ENCODE measurements at places on chromosomes 1 and 21.

- DNase-seq = peak; percentile 47
Measured at GRCh38 chr1:199242147-199242546, 603.3 kb downstream of the PTPRC start.

- no peak for DNase-seq
Measured at GRCh38 chr1:2049718-2050431, at the start of gene PRKCZ. Gene PRKCZ, plus strand, starts transcription at chr1:2050411. Its CDS starts 220 bp downstream, at chr1:2050631.

GRCh38 chr1:110768605-110769004, 93.9 kb upstream of the KCNA3 start:
- no peak for DNase-seq

DNA sequence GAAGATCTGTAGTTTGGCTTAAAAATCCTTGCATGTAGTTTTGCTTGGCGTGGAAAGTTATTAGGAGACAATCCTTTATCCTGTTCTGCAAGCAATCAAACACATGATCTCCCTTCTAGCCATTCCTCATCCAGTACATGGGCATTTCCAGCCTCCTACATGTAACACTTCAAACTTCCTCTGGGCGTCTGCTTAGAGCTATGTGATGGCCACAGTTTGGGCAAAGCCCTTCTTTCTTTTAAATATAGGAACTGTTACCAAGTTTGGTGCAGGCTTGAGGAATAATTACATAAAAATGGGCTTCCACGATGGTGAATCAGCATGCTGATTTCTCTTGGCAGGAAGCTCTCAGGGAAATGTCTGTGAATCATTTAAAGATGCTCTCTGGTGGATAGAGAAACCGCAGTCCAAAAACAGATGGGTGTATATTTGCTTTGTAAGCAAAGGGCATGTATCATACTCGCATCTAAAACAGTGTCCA, 176.9 kb upstream of the FMN2 start:
- DNase-seq = no peak

- DNase-seq = no peak
Measured at GRCh38 chr1:16922466-16922865, 735 bp downstream of the CROCC start.

GRCh38 chr1:18573170-18573569, 57.5 kb upstream of the PAX7 start:
- peak; percentile 51 for DNase-seq

DNA sequence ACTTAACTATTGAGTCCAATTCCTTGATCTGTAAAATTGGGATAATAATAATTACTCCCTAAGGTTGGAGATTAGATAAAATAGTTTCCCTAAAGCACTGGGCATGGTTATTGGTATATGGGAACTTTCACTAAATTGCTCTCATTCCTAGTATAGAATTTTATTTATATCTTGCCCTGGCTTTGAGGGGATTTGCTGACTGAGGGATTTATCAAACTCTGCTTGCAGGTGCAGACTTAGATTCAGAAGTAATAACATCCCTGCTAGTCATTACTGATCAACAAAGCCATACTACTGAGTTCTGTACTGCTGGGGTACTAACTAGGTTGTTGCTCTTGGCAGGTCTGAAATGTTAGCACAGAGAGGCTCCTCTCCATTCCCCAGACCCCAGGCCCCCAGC, 41.9 kb downstream of the CASQ2 start:
- DNase-seq = no peak

DNA sequence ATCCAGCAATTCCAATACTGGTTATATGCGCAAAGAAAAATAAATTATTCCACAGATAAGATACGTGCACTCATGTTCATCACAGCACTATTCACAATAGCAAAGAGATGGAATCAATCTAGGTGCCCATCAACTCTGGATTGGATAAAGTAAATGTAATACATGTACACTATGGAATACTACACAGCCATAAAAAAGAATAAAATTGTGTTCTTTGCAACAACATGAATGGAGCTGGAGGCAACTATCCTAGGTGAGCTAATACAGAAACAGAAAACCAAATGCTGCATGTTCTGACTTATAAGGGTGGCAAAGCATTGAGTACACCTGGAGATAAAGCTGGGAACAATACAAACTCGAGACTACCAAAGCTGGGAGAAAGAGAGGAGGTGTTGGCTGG, 787.3 kb downstream of the KCNT2 start:
- no peak for DNase-seq

- DNase-seq = peak; percentile 99
Measured at GRCh38 chr1:2233997-2234761, 6.1 kb downstream of the SKI start.

- DNase-seq = peak; percentile 62
Measured at GRCh38 chr1:152141971-152142584, 16.9 kb downstream of the RPTN start.

GRCh38 chr1:244322791-244323521, 128.8 kb downstream of the ADSS2 start:
- peak; percentile 91 for DNase-seq

DNA sequence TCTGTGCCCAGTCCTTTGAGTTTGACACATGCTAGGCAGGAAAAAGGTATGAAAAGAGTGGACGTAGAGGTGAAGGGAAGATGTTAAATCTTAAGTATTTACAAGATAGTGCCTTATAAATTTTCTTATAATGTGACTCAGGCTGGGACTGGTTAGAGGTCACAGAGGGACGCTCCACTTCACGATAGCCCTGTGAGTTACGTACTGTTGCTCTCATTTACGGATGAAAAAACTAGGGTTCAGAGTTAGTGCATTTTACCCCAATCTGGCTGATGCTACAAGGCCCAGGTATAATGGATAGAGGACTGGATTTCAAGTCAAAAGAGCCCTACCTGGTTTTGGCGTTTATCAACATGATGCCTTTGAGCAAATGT, 1.4 kb upstream of the TUT4 start:
- DNase-seq = no peak

GRCh38 chr1:241637604-241638003, 2.6 kb downstream of the CHML start:
- DNase-seq = peak; percentile 75

GRCh38 chr1:32014199-32014947, 705 bp downstream of the KHDRBS1 start:
- peak; percentile 58 for DNase-seq

DNA sequence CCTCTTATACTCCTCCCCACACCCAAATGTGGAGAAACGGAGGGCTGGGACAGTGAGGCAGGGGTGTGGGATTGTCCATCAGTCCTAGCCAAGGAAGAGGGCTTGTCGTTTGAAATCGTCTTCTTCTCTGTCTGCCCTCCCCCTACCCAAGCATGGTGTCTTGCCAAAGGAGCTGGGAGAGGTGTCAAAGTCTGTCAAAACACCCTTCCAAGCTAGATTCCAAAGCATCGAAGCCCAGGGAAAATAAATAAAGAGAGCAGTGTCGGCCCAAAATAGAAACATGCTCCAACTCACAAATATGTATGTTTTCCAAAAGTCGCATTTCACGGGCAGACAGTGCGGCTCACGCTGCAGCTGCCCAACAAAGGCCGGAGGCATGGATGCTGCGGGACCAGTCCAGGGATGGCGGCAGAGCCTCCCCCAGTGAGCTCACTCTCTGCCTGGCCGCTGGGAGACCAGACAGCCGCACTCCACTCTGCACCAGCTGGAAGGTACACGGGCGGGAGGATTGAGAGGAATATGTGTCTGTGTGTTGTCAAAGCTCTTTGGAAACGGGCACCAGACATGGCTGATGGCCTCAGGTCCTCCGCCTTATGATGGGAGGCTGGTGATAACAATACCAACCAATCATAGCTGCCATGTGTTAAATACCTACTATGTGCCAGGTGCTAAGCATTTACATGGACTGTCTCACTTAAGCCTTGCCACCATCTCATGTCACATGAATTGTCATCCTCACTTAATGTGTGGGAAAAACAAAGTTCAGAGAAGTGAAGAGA, 3.9 kb downstream of the DISP3 start:
- DNase-seq = no peak

- DNase-seq = no peak
Measured at GRCh38 chr1:27646676-27647075, 11.7 kb upstream of the FGR start.

DNA sequence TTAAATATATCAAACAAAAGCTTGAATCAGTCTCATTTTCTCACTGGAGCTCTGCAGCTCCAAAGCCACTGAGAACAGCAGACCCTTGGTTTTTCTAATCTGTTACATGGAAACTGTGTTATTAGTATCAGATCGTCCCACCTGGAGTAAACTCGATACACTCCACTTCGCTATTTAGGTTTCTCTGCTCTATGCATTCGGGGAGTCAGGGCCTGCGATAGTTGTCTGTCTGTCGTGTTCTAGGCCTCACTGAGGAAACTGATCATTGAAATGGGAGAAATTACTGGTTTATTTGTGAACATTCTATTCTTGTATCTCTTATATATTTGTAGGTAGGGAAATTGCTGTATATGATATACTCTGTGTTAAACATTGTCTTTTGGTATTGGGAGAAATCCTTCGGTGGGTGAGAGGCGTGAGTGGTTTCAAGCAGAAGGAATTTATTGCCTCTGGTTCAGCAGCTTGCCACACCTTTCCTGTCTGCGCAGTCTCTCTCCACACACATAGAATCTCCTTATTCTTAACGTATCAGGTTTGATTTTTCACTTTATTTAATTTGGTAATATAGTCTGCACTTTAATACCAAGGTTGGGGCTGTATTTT, 8.5 kb downstream of the PRDM2 start:
- no peak for DNase-seq

DNA sequence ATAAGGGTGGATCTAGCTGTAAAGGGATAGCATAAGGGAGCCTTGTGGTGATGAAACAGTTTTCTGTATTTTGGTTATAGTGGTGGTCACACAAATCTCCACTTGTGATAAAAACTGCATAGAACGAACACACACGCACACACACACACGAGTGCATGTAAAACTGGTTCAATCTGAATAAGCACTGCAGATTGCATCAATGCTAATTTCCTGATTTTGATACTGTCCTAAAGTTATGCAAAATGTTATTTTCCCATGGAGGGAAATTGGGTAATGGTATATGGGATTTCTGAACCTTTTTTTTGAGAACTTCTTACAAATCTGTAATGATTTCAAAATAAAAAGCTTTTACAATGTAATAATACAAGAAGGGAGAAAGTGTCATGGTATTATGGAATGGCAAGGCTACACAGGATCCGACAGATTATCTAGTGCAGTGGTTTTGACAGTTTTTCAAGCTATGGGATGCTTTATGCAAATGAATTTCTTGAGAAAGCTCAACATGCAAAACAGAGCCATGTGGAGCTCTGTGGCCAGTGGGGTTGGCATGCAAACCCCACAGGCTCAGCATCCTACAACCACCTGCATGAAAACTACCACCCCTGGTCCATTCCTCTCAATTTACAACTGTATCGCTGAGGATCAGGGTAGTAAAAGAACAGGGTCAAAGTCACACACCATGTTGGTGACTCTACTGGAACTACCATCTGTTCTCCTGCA, 18.8 kb downstream of the SLC41A1 start:
- DNase-seq = no peak

GRCh38 chr1:229420765-229421164, 13.1 kb downstream of the ACTA1 start:
- DNase-seq = no peak

- DNase-seq = peak; percentile 30
Measured at GRCh38 chr1:14923727-14924452, 229.7 kb upstream of the TMEM51 start.

DNA sequence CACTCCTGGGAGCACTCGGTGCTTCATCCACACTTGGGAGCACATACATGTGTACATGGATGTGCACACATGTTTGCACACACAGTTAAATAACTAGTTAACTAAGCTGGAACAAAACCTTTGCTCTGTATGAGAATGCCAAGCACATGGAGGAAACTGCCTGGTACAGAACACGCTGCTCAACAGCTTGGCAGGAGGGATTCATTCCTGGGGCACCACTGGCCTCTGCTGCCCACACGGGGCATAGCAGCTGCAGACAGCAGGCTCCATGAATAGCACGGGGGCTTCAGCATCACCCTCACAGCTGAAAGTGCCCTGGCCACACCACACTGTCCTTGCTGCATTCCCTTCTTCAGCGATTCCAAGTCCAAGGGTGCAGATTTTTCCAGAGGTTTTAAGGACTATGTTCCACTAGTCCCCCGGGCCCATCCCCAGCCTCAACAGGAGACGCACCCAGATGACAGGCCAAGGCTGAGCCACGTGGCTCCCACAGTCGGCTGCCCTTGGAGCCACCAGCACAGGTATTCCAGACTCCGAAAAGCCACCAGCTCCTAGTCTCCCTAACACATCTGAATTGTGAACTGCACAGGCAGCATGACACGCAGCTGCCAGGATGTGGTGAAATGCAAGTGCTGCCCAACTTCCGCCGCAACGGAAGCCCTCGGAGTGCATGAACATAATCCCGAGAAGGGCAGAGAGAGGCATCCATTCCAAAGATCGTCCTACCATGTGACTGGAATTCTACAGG, 16.9 kb downstream of the NPHP4 start:
- DNase-seq = peak; percentile 92

DNA sequence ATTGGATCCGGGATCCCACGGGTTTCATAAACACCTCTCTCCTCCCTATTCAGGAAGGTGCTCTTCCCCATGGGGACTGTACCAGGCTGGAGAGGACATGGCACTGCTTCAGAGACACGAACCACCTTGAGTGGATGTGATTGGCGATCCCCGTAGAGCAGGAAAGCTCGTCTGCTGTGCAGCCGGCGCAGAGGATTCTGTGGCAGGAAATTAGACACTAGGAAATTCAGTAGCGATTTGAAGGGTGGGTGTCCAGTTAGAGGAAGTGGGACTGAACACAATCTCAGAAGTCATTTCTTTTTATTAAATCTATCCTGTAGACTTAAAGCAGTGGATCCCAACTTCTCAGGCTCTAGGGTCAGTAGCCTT, 767 bp downstream of the PDIK1L start:
- peak; percentile 56 for DNase-seq

DNA sequence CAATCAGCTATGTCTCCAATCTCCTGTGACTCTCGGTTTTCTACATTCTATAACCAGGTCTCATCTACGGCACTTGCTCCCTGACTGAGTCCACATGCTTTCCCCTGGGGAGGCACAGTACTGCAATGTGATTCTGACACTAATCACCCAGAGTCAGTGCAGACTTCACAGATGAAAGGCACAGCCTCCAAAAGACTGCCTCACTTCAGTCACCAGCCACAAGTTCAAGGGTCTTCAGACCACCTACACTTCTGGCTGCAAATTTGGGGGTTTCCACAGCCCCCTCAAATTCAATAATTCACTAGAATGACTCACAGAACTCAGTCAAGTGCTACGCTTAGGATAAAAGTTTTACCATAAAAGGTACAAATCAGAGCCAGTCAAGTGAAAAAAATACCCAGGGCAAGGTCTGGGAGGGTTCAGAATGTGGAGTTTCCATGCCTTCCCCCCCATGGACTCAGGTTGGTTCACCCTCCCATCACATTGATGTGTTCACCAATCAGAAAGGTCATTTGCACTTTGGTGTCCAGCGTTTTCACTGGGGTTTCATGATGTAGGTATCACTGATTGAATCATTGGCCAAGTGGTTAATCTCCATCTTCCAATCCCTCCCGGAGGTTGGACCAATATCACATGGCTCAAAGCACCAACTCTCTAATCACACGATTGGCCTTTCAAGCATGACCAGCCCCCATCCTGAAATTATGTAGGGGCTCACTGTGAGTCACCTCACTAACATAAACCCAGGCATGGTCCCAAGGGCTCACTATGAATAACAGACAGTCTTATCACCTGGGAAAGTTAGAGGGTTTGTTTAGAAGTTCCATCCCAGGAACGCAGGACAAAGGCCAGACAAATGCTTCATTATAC, 182.9 kb upstream of the CAMK1G start:
- no peak for DNase-seq

All from NB4 (cell line).